Activated CD8-positive, alpha-beta memory T cell treated with anti-CD3 and anti-CD28 coated beads, Interleukin-2, amount 50 U/mL, for 4 hours (primary cell): ENCODE measurements at places on chromosomes 2 and 18.

DNA sequence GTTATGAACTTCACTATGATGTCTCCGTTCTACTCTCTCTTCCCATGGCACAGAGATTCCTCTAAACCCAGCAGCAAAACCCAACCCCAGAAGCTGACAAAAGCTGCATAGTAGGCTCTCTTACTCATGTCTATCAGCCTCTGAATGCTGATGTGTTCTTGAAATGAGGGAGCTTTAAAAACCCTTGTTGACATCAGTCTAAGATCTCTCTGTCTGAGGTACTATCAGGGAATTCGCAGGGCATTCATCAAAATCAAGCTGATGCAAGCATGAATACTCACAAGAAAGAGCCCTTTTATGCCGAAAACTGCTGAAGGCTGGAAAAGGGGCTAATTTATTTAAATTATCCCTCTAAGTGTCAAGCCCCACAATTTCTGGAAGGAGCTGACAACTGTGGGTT, 710.6 kb upstream of the FANCL start:
- no peak for DNase-seq

DNA sequence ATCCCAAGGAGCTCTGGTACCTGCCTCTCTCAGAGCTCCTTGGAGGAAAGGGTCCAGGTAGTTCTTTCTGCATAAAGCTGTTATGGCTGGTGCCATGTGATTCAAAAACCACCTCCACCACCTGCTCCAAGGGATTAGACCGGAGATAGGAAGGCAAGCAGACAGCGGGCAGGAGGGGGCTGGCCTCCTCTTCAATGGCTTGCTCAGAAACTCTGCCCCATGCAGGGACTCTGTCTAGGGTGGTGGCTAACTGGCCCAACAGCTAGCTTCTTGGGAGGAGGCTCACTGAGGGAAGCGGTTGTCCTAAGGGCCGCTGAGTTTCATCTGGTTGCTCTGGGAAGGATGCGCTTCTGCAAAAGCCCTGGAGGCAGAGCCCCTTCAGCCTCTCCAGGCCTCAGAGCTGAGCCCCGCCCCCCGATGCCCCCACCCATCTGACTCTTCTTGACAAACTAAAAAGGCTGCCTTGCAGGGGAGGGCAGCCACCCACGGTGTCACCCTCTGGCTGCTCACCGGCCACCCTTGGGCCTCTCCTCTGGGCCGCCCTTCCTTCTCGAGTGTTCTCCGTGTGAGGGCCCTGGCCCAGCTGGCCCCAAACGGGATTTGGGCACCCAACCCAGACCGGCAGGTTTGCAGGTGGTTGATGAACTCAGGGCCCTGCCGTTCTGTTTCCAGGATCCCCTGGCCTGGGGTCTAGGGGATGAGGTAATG, 90.2 kb downstream of the MCFD2 start:
- DNase-seq = no peak

GRCh38 chr2:240452462-240453256, 17.2 kb downstream of the GPC1 start:
- DNase-seq = no peak

DNA sequence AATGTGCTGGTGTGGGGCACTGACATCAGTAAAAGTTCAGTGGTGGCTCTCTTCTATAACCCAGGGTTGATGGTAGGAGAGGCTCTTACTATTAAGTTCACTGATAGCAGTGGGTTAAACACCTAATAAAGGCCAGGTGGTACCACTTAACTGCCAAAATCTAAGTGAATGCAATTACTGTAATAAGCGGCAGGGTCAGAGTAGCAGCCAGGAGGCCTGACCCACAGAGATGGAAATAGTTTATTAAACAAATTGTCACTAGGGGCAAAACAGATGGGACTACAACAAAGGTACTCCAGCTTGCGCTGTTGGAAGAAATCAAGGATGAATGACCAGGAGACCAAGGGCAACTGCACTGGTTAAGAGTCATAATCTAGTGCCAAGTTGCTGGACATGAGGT, 26.6 kb downstream of the ZSWIM2 start:
- no peak for DNase-seq

- DNase-seq = no peak
Observed at GRCh38 chr18:25112821-25113434, 239.0 kb downstream of the ZNF521 start.

DNA sequence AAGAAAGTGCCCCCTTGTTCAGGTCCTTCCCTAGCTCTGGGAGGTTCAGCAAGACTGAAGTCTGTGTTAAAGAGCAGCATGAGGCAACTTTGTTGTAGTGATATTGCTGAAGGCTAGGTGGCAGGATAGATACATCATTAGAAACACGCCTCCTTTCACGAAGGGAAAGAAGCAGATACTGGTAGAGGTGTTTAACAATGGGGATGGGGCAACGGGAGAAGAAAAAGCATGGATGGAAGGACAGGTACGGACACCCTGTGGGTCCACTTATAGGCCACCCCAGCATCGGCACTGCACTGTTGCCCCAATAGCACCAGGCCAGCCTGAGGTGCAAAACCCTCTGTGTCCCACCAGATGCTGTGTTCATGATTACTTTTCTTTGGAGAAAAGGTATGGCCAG, 3.5 kb upstream of the IGFBP5 start:
- DNase-seq = no peak

DNA sequence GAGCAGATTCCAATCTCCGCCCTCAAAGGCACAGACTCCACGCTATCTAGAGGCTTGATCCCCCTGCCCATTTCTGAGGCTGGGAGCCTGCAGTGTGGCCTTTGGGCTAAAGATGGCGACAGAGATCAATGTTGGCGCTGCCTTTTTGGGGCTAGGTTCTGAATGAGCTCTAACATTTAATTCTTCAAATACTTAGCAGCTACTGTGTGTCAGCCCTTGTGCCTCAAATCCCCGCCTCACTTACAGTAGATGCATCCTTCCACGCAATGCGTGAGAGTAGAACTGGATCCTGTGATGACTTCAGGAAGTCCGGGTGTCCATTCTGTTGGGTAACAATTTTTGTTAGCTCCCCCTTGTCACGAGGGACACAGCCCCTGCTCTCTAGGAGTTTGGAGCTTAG, 12.4 kb downstream of the IL1F10 start:
- peak; percentile 46 for DNase-seq

GRCh38 chr18:36451454-36452251, 154.1 kb downstream of the FHOD3 start:
- no peak for DNase-seq

DNA sequence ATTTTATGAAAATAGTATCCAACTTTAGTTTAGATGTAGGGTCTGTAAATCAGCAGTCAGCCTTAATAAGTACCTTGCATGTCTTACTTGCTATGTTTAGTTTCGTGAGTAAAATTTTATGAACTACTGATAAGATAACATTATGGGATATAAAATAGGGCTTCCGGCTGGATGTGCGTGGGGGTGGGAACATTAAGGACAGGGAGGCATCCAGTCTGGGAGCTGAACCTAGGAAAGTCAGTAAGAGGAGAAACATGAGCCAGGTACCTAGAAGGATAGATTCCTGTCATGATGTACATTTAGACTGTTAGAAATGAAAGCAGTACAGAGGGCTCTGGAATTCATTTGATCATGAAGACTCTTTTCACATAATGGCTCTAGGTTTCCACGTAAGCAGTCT, 12.7 kb upstream of the KCNJ13 start:
- no peak for DNase-seq

GRCh38 chr2:63544017-63544627, 44.2 kb downstream of the WDPCP start:
- DNase-seq = no peak

- DNase-seq = no peak
Observed at GRCh38 chr2:64753399-64753798, 99.7 kb upstream of the SERTAD2 start.

DNA sequence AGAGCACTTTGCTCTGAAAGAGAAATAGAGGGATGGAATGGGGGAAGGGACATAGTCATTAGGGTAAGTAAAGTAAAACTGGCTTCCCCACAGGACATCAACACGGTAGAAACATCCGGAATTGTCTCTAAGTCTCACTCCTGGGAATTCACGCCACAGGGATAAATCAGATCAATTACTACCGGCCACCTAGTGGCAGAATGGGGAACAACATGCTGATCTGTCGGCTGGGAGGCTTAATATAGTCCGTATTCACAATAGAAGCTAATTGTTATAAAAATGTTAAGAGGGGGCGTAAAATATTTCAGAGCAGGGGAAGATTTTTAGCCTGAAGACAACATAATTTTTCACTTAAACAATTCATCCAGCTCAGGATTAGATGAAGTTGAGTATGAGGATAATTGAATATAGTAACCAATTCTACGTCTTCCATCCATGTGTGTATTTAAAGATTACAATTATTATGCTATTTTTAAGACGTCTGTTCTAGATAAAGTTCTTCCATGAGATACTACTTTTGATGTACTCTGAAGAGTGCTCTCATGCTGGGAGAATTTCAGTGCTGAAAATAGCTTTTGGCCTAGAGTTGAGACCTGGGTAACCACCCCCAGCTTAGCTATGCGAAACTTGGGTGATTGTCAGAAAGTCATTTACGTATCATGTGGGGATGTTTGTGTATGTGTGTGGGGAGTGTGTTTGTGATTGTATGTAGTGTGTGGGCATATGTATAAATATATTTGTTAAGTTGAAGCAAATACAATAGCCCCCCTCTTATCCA, 65.7 kb downstream of the LRRTM1 start:
- no peak for DNase-seq

GRCh38 chr2:30336978-30337841, 105.9 kb downstream of the LBH start:
- peak; percentile 39 for DNase-seq
